ENCODE measurements at places on chromosomes 6 and 20.

- DNase-seq, result no peak
Observed at GRCh38 chr20:31496761-31497295, 17.4 kb upstream of the HM13 start.

DNA sequence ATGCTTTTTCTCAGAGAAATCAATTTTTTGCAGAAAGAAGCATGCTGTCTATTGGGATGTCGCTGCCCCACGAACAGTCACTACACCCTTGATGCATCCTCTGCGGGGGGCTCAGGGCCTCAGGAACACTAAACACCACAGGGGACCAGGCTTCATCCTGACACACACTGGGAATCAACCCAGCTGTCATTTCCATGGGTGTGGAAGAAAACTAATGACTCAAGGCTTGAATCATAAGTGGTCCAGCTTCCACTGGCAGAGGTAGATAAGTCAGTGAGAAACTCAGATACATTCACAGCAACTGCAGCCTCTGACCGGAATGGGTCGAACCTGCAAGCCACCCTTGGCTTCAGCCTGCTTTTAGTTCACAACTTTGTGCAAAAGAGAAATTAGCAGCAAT lies 81.3 kb upstream of the SPTLC3 start:
- DNase-seq, result peak; percentile 17

- no peak for DNase-seq
Observed at GRCh38 chr6:68039641-68040311, 595.3 kb upstream of the ADGRB3 start.

- DNase-seq, result no peak
Observed at GRCh38 chr6:111382476-111383294, 100.3 kb downstream of the REV3L start.

DNA sequence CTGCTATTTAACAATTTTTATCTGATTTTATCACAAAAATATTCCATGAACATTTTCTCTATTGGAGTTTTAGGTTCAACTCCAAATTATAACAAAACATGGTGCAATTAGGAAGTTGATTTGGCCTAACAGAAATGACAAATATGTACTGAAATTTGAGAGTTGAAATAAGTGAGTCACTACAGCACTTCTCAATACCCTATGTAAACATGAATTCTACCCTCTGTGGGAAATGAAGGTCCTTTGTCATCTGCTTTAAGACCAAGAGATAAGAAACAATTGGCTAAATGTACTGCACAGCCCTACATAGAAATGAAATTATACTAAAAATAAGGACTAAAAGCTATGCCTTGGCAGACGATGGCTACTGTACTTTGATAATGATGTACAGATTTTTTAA lies 86.2 kb upstream of the BEND6 start:
- no peak for DNase-seq

- no peak for DNase-seq
Observed at GRCh38 chr6:132464538-132465256, 48.2 kb downstream of the STX7 start.

DNA sequence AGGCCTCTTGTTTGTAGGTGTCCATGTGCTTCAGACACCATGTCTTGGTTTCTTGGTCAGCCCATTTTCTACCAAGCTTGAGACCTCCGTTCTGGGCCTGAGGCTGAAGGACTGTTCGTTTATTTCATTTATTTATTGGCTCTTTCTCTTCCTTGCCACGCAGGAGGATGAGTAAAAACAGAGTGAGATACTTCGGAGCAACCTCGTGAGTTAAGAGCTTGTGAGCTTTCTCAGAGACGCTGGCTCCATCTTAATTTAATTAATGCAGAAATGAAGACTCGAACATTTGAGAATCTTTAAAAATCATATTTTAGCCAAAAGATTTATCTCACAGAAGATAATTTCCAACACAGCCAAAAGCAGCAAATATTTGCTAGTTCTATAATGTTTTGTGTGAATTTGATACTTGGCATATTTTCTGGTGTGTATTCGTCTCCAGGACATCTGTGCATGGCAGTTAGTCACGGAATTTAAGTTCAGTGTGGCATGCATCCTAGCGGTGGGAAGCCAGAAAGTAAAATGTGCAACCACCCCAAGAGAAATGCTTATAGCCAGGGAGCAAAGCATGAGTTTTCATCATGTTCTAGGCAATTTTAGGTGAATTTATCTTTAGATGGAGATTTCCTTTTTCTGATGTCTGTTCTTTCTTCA lies 76.0 kb downstream of the THBS2 start:
- DNase-seq, result no peak

DNA sequence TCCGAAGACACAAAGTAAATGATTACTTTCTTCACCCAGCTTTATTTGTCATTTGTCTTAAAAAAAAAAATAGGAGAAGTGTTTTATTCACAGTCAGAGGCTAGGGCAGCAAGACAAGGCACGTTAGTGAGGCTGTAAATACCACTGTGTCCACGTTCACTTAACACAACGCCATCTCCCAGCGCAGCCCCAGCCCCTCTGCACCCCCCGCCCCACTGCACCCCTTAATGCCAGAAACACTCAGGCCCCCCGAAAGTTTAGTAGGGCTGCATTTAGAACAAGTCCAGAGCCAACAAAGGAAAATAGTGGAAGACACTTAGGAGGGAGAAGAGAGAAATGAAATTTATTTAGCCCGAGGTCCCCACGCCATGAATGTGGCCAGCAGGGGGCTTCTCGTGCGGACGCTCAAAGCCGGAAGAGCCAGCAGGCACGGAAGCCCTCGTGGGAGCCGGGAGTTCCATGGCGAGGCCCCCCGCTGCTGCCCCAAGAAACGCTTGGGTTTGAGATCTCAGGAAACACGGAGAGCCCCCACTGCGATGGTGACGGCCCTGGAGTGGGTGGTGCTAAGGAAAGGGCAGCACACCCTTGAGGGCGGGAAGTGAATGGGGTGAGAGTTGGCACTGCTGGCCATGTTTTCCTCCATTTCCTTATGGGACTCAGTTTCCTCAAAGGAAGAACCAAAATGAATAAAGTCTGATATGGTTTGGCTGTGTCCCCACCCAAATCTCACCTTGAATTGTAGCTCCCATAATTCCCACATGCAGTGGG lies 50.2 kb downstream of the IYD start:
- DNase-seq, result peak; percentile 82

DNA sequence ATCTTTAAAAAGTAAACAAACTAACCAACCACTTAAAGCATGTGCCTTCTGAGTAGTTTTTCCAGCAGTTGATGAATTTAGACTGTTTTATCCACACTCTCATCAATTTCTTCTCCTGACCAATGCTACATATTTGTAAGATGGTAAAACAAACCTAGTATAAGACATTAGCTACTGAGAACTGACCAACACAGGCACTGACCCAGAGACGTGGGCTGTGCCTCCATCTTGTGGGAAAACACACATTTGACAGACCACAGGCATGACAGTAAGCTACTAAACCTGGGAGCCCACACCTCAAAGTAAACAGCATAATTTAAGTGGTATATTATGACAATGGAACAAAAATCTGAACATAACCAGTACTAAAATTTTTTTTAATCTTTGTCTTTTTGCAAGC lies 121.4 kb upstream of the NRSN1 start:
- no peak for DNase-seq

DNA sequence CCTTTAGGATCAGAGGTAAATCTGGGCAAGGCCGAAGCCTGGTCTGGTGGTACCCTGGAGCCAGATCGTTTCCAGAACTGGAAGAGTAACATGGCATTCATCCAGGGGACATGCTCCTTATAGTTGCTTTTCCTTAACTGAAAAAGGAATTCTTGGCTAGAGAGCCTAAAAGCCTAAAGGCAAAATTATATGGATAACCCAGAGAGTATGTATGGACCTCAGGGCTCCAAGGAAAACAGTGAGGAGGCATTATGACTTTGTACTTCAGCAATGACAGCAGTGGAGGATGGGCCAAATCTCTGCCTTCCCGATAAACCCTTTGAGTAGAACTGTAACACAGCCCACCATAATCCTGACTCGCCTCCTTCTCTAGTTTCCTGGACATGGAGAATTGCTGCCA lies 29.3 kb downstream of the ARHGAP18 start:
- no peak for DNase-seq

GRCh38 chr6:163147994-163148393 lies 266.5 kb upstream of the QKI start:
- no peak for DNase-seq

DNA sequence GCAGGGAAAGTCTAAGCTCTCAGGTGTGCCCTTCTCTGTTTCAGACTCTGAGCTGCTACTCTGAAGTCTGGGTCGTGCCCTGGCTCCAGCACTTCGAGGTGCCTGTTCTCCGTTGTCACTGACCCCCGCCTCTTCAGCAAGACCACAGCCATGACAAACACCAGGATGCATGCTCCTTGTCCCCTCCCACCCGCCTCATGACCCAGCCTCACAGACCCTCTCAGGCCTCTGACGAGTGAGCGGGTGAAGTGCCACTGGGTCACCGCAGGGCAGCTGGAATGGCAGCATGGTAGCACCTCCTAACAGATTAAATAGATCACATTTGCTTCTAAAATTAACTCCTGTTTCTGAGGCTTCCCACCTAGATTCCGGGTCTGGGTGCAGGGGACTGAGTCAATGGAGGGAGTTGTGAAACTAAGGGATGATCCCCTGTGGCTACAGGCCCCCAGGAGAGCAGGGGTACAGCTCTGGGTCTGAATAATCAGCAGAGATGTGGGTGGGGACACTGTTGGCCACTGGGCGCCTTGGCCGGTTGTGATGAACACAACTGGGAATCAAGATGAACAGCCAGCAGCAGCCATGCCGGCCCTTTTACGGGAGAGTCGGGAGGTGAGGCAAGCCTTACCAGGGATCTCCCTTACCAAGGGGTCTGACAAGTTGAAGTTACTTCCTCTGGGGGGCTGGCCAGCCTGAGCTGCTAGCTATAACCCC lies 10.7 kb downstream of the CST7 start:
- DNase-seq, result no peak

GRCh38 chr20:25318471-25319240 lies 70.8 kb downstream of the PYGB start:
- DNase-seq, result peak; percentile 61

GRCh38 chr20:57389695-57390603 lies 1.2 kb upstream of the RBM38 start:
- peak; percentile 60 for DNase-seq

DNA sequence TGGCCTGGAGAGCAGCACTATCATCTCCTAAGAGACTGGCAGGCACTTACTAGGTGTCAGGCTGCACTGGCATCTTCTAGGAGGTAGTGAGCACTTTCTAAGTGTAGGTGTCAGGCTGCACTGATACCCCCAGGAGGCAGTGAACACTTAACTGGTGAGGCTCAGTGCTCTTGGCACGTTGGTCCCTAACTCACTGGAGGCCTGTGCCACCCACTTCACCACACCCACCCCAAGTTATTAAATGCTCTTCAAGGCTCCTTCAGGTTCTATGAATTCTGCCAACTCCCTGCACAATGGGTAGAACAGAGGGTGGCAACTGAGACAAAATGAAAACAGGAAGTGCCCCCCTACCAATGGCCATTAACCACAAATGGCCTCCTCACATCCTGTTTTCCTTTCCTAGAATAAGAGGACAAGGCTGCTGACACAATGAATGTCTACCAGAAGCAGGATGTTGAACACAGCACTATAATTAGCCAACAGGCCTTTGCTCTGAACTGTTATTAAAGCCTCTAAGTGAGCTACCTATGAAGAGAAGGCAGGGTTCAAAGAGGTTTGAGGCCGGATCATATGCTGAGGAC lies 29.4 kb downstream of the NCOA5 start:
- DNase-seq, result no peak

- DNase-seq, result no peak
Observed at GRCh38 chr20:50278684-50279531, 88.3 kb downstream of the CEBPB start.

- DNase-seq, result no peak
Observed at GRCh38 chr6:72813807-72814596, 192.1 kb downstream of the KCNQ5 start.

GRCh38 chr20:38224531-38224930 lies 36.0 kb downstream of the KIAA1755 start:
- DNase-seq, result no peak

GRCh38 chr6:139457476-139457875 lies 83.0 kb upstream of the CITED2 start:
- DNase-seq, result no peak

DNA sequence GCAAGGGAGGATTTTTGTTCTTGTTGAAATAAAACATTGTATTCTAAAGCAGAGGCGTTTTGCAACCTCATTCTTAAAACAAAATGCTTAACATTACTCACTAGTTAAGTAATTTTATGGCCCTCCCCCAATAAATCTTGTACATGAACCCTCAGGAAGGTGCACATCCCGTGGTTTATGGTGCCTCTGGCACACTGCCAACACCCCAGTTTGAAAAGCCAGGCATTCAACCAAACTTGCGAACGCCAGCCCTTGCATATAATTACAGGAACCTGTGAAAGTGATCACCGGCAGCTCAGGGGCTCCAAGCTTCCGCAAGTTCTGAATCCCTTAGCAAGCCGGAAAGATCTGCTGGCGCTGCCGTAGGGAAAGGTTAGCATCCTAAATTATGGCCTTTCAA lies 1109.0 kb upstream of the FLRT3 start:
- no peak for DNase-seq

GRCh38 chr6:17035257-17036064 lies 66.4 kb upstream of the STMND1 start:
- no peak for DNase-seq

DNA sequence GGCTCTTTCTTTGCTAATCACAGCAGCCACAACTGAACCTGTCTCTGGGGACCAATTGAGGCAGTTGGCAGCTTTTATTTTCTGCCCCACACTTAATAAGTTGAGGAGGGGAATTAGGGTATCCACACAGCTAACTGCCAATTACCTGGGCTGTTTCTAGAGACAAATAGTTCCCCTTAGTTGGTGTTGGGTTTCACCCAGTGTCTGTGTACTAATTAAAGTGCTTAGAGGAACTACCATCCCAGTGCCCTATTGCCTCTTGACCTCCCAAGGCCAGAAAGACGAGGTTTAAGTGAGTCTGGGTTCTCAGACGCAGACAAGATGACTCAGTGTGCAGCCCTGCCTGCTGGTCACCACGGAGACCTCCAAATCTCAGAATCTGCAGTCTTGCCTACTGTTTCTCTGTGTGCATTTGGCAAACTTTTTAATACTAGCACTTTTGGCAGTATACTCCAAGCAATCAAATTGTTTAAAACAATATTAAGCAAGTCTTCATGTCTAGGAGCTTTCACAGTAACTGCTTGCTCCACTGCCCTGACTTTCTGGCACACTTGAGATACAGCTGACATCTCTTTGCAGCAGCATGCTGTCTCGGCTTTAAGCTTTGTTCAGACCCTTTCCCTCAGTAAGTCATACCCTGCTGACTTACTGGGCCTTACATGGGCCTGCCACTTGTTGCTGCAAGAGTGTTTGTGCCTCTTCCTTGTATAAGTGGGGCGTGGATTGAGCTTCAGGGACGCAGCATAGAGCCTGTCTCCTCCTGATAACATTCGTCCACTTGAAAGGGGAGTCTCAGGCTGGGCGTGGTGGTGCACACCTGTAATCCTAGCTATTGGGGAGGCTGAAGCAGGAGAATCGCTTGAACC lies 31.9 kb downstream of the STK35 start:
- DNase-seq, result no peak

GRCh38 chr6:21198032-21198640 lies 395.4 kb upstream of the SOX4 start:
- DNase-seq, result no peak

Measured in retina (tissue), 1 donor.